T-helper 22 cell (primary cell): ENCODE measurements at places on chromosomes 3 and 15.

DNA sequence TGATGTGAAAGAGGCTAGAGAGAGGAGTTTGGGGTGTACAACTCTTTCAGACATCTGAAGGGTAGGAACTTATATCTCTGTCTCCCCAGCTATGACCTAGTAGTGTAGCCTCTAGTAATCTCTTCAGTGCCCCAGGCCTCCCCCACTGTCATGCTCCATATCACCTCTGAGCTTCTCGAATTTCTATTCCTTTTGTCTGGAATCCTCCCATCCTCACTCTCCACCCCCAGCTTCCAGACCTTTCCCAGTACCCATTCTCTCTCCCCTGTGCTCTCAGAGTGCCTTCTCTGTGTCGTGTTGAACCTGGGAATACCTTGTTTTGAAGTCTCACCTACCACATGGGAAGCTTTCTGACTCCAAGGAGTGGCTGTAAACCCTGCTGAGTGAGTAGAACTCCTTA, 3.6 kb upstream of the RBPMS2 start:
- DNase-seq: no peak

DNA sequence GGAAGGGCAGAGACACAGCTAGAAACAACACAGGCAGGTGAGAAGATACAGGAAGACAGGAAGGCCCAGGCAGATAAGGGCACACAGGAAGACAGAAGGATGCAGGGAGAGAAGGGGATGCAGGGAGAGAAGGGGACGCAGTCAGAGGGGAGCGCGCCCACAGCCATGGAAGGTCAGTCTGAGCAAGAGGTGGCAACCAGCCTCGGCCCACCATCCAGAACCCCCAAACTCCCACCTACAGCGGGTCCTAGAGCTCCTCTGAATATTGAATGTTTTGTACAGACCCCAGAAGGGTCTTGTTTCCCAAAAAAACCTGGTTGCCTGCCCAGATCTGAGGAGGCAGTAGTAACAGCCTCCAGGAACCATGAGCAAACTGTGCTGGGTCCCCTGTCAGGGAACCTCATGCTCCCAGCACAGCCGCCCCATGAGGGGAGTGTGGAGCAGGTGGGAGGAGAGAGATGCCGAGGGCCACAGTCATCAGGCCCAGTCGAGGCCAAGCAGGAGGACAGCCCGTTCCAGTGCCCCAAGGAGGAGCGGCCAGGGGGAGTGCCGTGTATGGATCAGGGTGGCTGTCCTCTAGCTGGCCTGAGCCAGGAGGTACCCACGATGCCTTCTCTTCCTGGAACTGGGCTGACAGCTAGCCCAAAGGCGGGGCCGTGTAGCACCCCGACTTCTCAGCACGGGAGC, 27.6 kb upstream of the SLC28A1 start:
- no peak for DNase-seq

- DNase-seq: peak; percentile 1
Measured at GRCh38 chr3:188439080-188439479, 285.1 kb downstream of the LPP start.

GRCh38 chr3:87796843-87797185, 262.0 kb downstream of the CGGBP1 start:
- DNase-seq: no peak

- DNase-seq: no peak
Measured at GRCh38 chr3:177553579-177553978, 356.3 kb upstream of the TBL1XR1 start.

DNA sequence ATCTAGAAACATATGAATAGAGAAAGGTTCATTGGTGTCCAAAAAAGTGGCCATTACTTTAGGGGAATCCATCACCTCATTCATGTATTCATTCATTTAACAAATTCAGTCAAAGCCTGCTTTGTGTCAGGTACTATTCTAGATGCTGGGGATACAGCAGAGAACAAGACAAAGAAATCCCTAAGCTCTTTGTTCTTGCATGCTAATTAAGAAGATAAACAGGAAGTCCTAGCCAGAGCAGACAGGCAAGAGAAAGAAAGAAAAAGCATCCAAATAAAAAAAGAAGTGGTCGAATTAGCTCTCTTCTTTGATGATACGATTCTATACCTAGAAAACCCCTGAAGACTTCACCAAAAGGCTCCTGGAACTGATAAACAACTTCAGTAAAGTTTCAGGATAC, 12.4 kb upstream of the ZMAT3 start:
- DNase-seq: no peak

DNA sequence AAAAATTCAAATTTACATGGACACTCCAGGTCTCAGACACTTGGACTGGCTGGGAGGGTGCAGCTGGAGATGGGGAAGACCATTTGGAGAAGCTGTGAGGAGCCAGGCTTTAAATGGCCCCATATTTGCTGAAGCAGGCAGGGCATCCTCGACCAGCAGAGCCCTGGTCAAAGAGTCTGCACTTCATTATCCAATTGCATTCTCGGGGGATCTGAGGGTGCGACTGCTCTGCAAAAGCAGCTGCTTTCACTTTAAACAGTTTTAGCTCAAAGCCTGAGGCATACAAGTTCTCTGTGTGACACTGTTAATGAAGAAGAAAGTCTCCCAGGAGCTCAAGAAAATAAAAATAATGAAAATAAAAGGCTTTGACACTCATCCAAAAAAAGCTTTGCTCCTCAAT, 98.0 kb upstream of the SLC25A36 start:
- no peak for DNase-seq

DNA sequence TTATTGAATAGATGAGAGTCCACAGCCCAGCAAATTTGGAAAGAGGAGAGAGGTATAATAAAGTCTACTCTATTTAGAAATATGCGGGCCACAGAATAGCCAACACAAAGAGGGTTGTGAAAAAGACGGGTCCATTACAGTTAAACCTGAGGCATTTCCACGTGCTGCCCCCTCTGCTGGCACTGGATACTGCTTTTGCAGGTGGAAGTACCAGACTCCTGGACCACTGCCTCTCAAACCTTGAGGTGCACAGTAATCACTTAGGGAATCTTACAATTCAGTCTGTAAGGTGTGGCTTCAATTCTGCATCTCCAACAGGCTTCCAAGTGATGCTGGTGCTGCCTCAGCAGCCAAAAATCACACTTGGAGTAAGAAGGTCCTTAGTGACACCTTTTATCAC, 3.0 kb upstream of the TFDP2 start:
- DNase-seq: no peak

DNA sequence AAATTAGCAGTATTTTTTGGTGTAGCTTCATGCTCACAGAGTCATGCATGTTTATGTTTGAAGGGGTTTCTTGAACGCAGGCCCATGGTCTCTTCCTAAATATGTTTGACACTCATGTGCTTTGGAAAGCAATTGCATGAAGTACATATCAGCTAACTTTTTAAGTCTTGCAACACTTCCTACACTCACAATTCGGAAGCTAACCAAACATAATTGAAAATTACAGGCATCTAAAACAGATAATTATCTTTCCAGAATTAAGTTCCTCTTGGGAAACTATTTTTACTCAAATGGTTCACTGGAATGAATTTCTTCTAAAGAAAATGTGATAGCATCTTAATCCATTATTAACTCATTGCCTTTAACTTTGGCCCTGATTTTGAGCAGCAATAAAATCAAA, 438.9 kb downstream of the RAP2B start:
- DNase-seq: no peak

- no peak for DNase-seq
Measured at GRCh38 chr3:196774191-196774820, 34.6 kb downstream of the PAK2 start.

GRCh38 chr15:78329625-78330024, 10.5 kb upstream of the CRABP1 start:
- DNase-seq: no peak

DNA sequence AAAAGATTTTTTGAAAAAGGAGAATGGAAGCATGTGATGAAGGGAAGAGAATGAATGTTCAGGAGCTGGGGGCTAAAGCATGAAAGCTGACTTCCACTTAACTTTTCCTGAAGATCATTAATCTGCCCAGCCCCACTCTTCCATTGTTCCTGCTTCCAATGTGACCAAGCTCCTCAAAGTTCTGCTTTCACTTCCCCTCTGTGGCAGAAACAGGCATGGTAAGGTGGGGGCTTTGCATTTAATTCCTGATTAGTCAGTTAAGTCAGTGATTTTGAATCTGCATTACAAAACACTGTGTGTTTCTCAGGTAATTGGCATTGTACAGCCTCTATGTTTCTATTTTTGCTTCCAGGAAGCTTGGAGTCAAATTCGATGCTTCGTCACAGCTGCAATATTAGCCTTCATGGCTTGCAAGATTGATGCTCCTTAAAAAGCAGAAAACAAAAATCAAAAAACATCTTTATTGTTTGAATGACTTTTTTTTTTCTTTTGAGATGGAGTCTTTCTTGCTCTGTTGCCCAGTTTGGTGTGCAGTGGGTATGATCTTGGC, 7.3 kb upstream of the TM6SF1 start:
- no peak for DNase-seq
